NT2/D1 (cell line): ENCODE measurements at places on chromosomes 3 and 15.

GRCh38 chr15:83396101-83396500 lies 51.0 kb upstream of the SH3GL3 start:
- DNase-seq = peak; percentile 36

DNA sequence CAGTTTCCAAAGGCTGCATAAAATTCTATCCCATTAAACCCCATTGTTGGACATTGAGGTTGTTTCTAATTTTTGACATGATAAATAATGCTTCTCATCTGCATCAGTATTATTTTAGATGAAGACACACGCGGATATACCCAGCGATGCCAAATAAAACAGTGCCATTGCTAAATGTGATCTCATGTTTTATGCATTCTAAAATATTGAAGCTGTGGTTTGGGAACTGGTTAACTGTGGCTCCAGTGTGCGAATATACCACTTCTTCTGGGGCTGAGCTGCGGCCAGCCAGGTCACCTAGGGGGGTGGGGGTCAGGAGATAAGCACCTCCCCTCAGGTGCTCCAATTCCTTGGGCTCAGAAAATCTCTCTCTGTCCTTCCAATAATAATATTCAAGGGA lies 230.0 kb downstream of the ADAMTS9 start:
- no peak for DNase-seq

DNA sequence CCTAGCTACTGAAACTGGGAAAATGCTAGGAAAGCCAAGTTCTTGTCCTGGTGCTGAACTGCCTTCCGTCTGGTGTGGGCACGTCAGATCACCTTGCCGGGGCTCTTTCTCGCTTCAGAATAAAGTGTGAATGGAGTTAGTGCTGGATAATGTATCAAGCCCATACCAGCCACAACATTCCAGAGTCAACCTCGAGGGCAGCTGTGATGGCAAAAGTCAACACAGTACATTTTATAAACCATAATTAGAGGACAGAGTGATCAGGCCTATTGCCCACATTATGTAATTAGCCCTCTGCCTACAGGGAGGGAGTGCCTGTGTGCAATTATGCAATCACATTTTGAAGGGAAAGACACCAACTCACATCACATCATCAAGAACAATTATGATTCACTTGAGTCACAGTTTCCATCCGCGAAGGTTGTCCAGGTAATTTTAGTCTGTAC lies 165.2 kb downstream of the RORA start:
- DNase-seq = no peak

GRCh38 chr15:70748281-70748747 lies 15.0 kb downstream of the UACA start:
- no peak for DNase-seq

DNA sequence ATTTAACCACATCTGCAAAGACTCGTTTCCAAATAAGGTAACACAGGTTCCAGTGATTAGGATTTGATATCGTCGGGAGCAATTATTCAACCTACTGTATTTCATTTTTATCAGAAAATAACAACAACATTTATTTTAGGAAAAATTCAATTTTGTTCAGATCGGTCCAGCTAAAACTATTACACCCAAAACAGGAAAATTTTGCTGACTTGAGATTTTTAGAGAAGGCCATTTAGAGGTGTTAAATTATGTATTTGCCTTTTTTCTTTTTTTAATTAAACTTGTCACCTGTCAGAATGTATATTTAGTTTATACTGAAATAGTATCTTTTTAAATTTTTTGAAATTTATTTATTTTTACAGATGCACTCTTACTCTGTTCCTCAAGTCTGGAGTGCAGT lies 81.3 kb downstream of the ARHGAP31 start:
- no peak for DNase-seq

GRCh38 chr3:71251156-71251775 lies 332.3 kb downstream of the FOXP1 start:
- no peak for DNase-seq

DNA sequence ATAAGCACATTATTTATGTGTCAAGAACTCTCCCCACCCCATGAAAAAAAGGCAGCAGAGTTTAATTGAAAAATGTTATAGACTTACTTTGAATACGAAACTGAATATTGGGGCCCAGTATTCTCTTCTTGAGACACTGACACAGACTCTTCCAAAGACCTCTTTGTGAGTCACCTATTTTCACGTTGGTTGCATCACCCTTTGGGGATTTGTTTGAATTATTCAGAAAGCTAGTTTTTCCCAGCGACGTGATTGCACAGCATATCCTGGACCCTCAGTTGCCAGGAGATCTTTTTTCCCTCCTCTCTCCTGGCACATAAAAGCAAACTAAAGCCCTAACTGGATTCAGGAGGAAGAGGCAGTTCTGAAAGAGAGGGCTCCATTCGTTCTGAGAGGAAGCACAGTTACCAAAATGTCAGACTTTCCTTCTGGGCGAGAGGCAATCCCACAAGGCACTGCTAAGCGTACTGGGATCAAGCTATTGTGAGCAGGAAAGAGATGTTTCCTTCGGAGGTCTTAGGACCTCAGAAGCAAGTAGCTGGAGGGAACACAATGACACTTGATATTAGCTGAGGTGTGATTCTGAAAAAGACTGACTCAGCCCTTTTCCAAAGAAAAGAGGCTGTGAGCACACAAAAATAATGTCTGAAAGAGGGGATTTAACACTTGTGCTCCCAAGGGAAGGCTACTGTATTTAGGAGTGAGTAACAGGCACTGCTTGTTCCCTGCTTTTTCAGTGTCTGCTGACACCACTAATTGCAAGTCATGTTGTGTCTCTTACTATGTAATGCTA lies 65.8 kb upstream of the CADPS start:
- DNase-seq = no peak

- no peak for DNase-seq
These were observed 976 bp downstream of the ABHD17C start for GRCh38 chr15:80695911-80696661.

GRCh38 chr3:11544412-11545181 lies 99.1 kb downstream of the VGLL4 start:
- no peak for DNase-seq

GRCh38 chr3:53259427-53260259 lies 3.8 kb upstream of the TKT start:
- DNase-seq = no peak

DNA sequence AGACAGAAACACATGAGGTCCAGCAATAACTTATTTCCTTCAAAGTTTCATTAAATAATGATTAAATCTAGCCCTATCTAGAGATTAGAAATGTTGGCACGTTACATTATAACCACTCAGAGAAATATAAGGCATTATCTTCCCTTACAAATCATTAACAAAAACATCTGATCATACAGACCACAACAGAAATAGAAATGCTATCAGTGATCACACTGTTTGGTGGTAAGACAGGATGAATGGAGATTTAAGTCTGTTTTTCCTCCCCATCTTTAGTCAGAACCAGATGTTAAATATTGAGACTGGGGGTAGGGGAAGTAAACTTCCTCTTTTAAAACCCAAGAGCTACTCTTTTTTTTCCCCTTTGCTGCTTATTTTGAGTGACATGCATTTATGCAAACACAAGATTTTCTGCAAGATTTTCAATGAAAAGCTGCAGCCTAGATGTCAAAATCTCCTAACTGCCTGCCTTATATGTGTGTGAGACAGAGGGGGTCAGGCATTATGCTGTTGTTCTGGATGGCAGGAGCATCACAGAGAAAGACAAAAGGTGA lies 70.4 kb downstream of the CBLB start:
- DNase-seq = peak; percentile 5
